ENCODE measurements at places on chromosomes 13 and 19.

- DNase-seq: no peak
Observed at GRCh38 chr13:111876506-111876905, 190.4 kb upstream of the SOX1 start.

- no peak for DNase-seq
Observed at GRCh38 chr19:19591133-19591825, 27.2 kb downstream of the PBX4 start.

DNA sequence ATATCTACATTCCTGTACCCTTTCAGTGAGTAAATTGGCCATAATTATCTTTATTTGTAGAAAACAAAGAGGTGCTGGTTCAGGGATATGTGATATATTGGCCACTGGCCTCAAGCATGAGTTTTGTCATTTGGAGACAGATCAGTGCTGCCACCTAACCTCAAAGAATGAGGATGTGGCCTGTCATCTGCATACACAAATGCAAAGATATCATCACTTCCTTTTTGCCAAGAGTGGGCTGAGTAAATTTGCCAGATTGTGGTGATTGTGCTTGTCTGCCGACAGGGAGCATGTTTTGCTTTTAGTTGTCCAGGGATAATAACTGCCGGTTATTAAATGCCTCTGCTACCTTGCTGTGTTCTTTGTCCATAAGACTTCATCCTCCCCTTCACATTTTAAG is 44.2 kb downstream of the WASF3 start:
- no peak for DNase-seq

DNA sequence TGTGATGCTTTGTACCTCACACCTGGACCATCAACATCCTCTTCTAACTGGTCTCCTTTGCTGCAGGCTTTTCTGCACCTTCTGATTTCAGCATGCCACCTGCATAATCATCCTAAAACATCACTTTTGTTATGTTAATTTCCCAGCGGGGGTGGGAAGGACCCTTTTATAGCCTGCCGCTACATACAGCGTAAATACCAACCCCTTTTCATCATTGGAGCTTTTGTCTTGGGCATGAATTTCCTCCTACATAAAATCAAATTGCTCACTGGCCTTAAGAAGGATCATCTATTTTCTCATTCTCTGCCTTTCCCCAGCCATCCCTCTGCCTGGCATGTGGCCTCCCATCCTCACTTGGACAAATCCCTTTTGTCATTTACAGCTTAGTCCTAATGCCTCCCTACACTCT is 124.7 kb downstream of the RBM26 start:
- DNase-seq: no peak

DNA sequence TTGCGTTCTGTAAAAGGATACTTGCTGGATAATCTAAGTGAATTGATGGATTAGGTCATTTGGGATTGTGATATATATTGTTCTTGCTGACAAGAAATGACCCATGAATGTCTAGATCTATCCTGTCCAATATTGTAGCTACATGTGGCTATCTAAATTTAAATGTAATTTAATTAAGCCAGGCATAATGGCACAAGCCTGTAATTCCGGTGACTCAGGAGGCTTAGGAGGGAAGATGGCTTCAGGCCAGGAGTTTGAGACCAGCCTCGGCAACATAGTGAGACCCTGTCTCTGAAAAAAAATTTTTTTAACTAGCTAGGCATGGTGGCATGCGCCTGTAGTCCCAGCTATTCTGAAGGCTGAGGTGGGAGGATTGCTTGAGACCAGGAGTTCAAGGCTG is 39.3 kb upstream of the AKAP11 start:
- DNase-seq: no peak

DNA sequence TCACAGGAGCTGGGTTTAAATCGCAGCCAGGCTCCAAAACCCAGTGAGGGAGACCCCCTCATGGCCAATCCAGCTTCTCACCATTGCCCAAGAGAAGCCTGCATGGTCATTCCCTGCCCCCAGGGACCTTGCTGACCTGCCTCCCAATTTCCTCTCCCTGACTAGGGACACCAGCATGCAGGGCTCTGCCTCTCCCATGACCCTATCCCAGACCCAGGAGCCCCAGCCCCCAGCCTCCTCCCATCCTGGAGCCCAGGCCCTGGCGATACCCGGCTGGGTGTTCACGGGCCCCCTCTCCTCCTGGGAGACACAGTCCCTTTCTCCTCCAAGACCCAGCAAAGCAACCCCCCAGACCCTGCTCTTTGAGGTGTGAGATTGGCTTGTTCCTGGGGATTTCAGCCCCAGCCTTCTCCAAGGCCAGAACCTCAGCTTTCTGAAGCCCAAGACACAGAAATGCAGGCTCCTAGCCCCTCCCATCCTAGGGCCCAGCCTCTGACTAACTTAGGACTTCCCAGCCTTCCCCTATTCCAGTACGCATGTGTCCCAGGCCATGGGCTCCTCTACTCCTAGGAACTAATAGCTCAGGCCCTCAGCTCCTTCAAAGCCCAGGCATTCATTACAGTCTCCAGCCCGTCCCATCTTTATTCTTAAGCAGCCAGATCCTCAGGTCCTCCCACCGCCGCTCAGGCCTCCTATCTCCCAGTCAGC is 1.1 kb downstream of the GYS1 start:
- DNase-seq: no peak

DNA sequence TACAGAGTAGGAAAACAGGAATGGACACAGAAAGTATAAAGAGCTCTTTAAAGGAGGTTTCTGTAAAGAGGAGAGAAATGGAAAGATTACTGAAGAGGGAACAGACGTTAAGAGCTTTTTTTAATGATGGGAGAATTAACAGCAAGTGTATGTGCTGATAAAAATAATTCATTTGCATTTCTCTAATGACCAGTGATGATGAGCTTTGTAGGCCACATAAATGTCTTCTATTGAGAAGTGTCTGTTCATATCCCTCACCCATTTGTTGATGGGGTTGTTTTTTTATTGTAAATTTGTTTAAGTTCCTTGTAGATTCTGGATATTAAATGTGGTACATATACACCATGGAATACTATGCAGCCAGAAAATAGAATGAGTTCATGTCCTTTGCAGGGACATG is 40.0 kb downstream of the MYO16 start:
- DNase-seq: no peak

DNA sequence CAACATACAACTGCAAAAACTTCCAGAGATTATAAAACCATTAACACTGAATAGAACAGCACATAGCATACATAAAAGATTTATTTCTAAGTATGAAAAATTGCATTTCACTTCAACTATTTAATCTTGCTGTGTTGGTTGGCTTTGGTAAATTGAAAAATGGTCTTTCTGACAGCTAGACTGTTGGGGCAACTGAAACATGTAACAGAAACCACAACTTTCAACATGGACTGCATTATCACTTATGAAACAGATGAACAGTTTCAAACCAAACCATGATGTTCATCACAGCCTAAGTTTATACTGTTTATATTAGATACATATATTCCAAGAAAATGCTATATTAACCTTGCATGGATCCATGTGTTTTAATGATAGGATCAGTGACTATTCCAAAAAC is 324.1 kb upstream of the PCDH9 start:
- DNase-seq: no peak

- DNase-seq: no peak
Observed at GRCh38 chr13:46369506-46370277, 17.4 kb downstream of the RUBCNL start.

DNA sequence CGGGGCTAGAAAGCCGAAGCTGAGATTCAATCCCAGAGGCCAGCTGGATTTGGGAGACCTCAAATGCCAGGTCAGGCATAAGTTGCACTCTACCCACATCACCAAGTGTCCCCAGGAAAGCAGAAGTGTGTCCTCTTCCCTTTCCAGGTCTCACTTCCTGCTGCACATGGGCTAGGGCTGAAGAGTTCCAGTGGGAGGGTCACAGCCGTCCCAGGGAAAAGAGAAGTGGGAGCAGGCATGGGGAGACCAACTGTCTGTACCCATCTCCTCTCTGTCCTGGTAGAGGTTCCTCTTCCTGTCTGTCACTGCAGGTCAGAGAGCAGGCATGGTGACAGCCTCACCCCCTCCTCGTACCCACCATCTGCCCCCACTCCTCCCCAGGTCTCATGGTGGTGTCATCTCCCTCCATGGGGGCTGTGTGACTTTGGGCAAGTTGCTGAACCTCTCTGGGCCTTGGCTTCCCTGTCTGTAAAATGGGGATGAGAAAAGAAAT is 14.8 kb downstream of the AXL start:
- no peak for DNase-seq

DNA sequence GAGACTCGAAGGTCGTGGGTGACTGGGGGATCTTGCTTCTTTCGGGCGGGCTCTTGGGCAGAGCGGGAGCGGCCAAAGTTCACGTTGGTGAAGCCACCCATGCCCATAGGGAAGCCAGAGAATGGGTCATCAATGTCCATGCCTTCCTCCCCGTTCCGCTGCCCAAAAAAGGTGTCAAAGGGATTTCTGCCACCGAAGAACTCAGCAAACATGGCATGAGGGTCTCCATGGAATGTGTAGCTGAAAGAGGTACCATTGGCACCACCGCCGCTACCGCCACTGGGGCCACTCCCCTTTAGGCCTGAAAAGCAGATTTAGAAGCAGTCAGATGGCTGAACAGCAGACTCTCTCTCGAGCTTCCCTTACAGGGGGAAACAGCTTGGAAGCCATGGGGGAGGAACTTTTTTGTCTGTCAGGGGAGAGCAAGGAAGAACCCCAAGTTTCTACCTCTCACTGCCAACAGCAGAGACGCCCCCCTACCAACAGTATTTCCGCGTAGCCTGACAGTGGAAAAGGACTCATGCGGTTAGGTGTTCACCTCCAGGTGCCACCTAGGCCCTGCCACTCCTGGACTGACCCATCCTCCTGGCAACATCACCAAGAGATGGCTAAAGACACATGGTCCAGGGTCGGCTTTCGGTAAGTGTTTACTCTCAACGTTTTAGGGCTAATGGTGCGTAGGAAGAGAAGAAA is 1.3 kb downstream of the DNAJB1 start:
- no peak for DNase-seq

GRCh38 chr19:46513461-46514236 is 18.0 kb upstream of the PNMA8B start:
- DNase-seq: peak; percentile 20

- DNase-seq: no peak
Observed at GRCh38 chr13:113545931-113546516, 38.5 kb upstream of the TFDP1 start.

DNA sequence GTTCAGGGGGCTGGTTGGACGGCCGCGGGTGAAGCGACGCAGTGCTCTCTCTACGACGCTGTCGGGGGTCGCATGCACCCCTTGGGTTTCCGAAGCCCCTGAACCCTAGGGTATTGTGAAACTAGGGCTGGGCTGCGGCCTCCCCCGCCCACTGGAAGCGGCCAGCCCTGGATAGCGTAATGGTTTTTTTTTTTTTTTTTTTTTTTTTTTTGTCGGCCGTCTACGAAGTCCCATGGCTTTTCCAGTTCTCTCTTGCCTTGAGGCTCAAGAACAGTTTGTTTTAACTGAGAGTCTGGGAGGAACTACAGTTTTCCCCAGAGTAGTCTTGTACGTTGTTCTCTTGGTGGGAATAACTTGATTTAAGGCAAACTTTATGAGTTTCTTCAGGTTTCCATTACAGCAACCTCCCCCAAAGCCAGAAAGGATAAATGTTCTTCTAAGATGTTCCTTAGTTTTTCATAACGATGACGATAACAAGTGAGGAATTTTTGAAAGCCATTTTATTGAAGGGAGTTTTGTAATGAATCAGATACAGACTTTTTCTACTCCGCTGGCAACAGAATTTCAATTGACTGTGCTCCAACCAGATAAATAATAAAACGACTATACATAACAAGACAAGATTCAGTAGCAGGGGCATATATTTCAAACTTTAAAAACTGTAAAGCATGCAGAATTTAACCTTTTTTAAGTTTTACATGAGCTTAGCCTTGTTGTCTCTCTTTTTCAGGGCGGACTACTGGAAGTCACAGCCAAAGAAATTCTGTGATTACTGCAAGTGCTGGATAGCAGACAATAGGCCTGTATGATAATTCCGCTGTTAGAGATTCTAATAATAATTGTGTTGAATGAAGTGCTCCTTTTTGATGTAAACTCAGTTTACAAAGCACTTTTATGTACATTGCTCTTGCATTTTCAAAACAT is 867 bp downstream of the WBP4 start:
- peak; percentile 19 for DNase-seq

GRCh38 chr13:33321686-33322542 is 36.4 kb upstream of the STARD13 start:
- DNase-seq: no peak

- DNase-seq: no peak
Observed at GRCh38 chr13:64371461-64371860, 2858.7 kb downstream of the PCDH9 start.

GRCh38 chr19:50550594-50550966 is 17.7 kb downstream of the LRRC4B start:
- no peak for DNase-seq

DNA sequence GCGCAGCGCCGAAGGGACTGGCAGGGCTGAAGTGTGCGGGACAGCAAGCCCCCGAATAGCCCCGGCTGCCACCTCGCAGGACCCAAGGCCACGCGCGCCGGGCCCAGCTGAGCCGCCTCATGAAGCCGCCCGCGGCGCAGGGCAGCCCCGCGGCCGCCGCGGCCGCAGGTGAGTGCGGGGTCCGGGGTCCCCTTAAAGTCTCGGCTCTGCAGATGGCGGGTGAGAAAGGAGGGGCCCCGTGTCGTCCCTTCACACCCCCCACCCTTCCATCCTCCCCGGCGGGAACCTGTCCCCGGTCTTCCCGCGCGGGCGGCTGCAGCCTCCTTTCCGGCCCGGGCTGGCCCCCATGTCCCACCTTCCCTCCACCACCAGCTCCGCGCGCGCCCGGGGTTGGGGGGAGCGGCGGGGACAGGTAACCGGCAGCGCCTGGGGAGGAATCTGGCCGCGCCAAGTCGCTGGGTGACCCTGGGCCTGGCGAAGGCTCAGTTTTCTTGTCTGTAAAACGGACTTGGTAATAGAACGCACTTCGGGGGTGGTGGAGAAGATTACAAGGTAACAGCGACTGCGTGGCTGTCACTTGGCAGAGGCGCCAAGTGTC is 338 bp downstream of the RGCC start:
- DNase-seq: no peak

GRCh38 chr19:50362656-50363424 is 2.6 kb downstream of the NAPSA start:
- no peak for DNase-seq

GRCh38 chr13:27619093-27619727 is 1.1 kb downstream of the LNX2 start:
- no peak for DNase-seq

- no peak for DNase-seq
Observed at GRCh38 chr19:9903336-9903735, 33.0 kb downstream of the OLFM2 start.

DNA sequence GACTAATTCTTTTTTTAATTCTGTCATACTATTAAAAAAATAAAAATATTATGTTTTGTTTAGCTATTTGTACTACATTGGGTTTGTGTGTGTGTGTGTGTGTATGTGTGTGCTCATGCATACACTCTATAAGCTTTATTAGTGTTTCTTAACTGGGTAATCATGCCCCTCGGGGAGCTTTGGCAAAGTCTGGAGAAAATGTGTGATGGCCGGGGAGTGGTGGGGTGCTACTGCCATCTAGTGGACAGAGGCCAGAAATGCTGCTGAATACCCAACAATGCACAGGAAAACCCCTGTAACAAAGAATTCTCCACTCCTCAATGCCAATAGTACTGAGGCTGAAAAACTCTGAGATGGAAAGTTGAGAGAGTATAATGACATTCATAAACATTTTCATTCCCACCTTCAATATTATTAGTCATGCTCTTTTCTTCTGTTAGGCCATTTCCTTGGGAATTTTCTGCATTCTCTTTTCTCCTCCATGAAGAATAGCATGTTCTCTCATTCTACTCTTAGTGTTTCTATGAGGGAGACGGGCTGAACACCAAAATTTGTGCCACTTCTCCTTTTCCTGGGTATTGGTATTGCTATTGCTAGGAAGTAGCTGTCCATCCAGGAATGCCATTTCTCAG is 157.3 kb downstream of the DNAJC3 start:
- peak; percentile 28 for DNase-seq
